ENCODE measurements at places on chromosomes 6 and 20.

DNA sequence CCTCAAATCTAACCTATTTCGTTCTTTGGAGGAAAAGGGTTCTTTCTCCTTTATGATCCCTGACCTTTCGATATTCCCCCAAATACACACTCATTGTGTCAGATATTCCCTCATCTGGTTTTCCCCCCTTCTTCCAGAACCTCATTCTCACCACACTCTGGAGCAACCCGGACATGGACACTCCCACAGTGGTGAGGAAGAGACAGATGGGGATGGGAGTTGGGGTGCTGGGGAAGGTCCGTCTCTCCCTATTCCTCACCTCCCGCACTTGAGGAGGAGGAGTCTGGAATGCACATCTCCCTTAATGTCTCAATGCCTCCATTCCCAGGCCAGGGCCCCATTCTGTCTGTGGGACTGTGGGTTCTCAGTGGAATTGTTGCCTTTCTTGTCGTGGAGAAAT, 1.3 kb downstream of the SLC39A7 start:
- no peak for DNase-seq

DNA sequence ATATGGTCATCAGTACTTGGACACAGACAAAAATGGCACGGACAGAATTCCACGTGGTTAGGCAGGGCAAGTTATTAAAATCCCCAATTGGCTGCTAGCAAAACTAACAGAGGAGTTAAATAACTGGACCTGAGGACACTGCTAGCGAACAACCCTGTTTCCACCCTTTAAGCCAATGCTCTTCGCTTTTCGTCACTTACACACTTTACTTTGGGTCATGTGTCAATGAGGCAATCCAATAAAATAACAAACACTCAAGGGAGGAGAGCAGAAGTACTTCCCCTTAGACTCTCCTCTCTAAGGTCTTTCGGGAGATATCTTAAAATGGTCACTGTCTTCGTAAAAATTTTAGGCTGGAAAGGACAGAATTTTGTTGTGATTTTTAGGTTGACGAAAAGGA, 68.6 kb downstream of the LCA5 start:
- no peak for DNase-seq

GRCh38 chr20:51763965-51764602, 4.1 kb downstream of the ATP9A start:
- DNase-seq: peak; percentile 21

GRCh38 chr6:138285800-138286199, 67.5 kb upstream of the PBOV1 start:
- no peak for DNase-seq

GRCh38 chr6:104483225-104483834, 376.4 kb downstream of the HACE1 start:
- DNase-seq: peak; percentile 9

DNA sequence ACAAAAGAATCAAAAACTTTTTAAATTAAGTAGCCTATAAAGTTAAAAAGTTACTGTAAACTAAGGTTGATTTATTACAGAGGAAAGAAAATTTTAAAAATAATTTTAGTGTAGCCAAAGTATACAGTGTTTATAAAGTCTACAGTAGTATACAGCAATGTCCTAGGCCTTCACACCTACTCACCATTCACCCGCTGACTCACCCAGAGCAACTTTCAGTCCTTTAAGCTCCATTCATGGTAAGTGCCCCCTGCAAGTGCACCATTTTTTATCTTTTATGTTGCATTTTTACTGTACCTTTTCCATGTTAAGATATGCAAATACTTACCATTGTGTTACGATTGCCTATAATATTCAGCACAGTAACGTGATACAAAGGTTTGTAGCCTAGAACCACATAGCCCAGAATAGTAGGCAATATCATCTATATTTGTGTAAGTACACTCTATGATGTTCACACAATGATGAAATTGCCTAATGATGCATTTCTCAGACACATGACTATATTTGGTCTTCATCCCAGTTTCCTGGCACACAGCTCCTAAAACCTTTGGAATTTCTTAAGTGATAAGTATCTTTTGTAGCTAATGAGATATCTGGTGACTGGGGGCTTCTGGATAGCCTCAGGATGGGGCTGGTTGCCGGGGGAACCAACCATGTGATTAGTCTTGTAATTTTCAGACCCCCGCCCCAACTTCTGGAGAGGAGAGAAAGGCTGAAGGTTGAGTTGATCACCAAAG, 111.0 kb downstream of the MRPL14 start:
- DNase-seq: peak; percentile 83

- DNase-seq: no peak
Measured at GRCh38 chr6:158027590-158028285, 46.1 kb downstream of the SYNJ2 start.

GRCh38 chr20:46119028-46119546, 973 bp downstream of the CD40 start:
- no peak for DNase-seq

DNA sequence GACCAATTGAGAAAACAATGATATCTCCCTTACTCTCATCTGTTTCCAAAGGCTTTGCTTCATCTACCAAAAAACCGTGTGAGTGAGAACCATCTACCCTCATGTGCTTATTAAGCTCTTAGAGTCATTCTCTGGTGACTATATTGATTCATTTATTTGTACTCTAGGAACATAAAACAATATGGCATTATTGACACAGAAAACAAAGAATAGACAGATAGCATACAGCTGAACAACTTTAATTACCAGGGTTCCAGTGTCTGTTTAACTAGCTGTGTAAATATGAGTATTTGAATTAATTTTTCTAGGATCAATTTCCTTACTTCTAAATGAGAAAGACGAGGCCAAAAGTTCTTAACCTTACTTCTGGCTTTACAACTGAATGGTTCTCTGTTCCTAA, 31.3 kb upstream of the HEY2 start:
- DNase-seq: no peak

DNA sequence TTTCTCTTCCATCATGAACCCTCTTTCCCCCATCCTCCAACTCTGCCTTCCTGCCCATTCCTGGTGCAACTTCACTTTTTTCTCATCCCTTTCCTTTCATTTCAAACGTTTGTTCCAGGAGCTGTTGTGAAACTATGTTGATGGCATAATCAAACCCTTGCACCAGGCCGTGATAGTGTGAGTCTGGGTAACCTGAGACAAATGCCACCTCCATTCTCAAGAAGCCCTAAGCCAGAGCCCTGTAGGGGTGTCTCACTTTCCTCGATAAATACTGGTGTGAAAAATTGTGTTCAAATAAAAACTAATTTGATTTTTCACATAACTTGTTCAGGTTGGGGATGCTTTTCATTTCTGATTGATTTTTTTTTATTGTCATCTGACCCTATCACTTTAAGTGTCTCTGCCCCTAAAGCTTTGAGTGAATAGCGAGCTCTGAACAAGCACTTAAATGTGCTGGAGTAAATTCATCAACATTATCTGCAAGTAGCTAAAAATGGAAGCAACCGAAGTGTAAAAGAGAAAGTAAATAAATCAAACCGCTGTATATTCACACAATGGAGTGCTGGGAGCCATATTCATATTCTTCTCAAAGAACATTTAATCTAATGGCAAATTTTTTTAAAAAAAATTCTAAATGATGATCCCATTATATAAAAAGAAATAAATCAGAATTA, 303.1 kb upstream of the CDYL start:
- DNase-seq: no peak

DNA sequence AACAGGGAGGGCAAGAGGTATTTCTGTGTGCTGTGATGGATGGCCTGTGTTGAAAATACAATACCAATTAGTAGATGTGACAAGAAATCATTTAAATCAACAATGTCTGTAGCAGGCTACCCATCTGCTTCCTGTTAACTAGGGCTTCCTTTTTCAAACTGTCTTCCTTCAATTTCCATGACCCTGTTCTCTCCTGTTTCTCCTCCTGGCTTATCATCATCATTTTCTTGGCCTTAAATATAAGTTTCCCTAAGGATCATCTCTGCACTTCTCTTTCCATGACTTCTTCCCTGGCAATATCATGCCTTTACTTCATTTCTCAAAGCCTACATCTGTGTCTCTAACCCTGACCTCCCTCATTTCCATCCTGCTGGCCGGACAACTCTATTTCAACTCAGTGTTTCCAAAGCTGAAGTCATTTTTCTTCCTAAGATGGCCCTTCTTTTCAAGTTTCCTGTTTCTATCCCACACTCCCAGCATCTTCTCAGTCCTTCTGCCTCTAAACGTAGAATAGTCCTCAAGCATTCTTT, 18.2 kb downstream of the ZC2HC1B start:
- no peak for DNase-seq

- DNase-seq: no peak
Measured at GRCh38 chr6:118511930-118512715, 36.0 kb upstream of the PLN start.

- no peak for DNase-seq
Measured at GRCh38 chr6:101478891-101479290, 85.4 kb downstream of the GRIK2 start.

GRCh38 chr6:75778757-75779156, 29.7 kb downstream of the MYO6 start:
- DNase-seq: no peak

DNA sequence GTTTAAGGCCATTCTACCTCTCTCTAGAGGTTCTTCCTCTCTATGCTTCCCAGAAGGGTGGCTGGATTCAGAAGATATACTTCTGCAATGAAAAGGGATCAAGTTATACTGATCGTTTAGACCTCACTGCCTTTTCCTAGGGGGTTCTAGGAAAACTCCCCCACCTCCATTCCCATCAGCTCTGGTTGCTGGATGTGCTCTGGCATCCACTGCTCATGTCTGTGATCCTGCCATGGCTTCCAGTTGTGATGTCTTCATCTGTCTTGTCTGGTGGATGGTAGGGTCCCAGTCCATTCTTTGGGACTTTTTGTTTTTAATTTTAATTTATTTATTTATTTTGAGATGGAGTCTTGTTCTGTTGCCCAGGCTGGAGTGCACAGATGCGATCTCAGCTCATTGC, 118.4 kb downstream of the BTBD3 start:
- DNase-seq: no peak

GRCh38 chr20:33773412-33774089, 37.6 kb upstream of the CHMP4B start:
- no peak for DNase-seq
